ENCODE measurements at places on chromosomes 7 and 10.

DNA sequence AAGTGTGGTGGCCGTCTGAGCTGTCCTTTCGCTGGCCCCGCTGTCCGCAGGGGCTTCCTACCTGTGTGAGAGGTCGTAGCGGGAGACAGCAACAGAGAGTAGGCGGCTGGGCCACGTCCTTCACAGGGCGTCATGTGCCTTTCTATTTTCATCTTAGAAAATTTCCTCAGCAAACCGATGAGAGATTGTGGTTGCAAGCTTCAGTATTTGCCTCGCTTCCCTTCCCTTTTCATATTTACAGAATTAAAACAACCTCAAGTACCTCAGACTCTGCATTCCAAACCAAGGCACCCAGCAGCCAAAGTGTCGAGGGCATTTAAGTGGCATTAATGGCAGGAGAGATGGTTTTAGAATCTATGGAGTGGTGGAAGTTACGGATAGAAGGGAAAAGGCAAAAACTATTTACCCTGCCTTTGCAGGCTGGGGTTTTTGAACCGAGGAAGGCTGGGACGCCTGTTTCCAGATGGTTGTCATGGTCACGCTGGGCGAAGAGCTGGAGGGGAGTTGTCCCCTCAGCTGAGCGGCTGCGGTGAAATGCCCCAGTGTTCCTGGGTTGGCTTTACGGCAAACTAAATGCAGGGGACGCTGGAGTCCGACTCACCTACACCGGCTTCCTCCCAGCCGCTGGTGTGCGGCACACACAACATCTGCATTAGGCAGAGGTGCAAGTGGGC, 41.9 kb downstream of the WIPI2 start:
- DNase-seq = no peak

- no peak for DNase-seq
Observed at GRCh38 chr7:37557571-37558209, 109.0 kb upstream of the ELMO1 start.

DNA sequence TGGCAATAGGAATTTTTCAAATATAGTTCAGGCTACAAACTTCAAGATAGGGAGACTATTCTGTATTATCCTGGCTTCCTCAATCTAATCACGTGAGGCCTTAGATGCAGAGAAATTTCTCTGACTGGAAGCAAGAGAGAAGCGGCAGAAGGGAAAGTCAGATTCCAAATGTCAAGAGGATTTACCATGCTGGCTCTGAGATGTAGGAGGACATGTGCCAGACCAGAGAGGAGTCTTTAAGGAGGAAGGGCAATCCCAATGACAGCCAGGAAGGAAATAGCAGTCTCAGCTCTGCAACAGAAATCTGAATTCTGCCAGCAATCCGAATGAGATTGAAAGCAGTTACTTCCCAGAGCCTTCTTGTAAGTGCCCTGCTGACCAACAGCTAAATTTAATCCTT, 57.4 kb downstream of the NUTM2E start:
- DNase-seq = no peak

GRCh38 chr7:29454899-29455451, 108.7 kb upstream of the PRR15 start:
- DNase-seq = no peak

DNA sequence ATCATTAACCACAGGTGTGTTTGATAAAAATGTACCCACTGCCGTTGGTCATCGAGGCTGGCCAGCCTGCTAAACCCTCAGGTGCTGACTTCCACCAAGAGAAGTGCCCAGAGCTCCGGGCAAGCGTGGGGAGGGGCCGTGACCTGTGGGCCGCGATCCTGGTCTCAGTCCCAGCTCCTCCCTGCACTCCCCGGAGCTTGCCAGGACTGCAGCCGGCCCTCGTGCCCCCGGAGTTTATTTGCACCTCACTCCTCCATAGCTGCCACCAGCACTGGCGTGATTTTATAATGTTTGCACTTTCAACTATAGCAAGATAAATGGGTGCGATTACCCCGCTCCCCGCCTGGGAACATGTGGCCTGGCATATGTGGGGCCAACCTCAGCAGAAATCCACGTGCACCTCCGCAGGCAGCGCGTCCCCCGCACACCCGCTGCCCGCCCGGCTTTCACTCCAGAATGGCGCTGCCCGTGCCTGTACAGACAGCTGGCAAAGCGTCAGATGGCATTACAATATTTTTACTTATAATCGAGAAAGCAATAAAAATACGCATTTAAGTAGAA, 30.8 kb downstream of the UNCX start:
- no peak for DNase-seq

GRCh38 chr7:18491871-18492270, 3.7 kb upstream of the HDAC9 start:
- no peak for DNase-seq

- no peak for DNase-seq
Observed at GRCh38 chr7:89511900-89512299, 642.4 kb upstream of the STEAP1 start.

GRCh38 chr10:124245191-124245590, 151.8 kb upstream of the CHST15 start:
- peak; percentile 79 for DNase-seq

- DNase-seq = peak; percentile 81
Observed at GRCh38 chr10:77710081-77710551, 72.5 kb upstream of the KCNMA1 start.

- DNase-seq = no peak
Observed at GRCh38 chr10:24958091-24958720, 5.8 kb upstream of the PRTFDC1 start.

DNA sequence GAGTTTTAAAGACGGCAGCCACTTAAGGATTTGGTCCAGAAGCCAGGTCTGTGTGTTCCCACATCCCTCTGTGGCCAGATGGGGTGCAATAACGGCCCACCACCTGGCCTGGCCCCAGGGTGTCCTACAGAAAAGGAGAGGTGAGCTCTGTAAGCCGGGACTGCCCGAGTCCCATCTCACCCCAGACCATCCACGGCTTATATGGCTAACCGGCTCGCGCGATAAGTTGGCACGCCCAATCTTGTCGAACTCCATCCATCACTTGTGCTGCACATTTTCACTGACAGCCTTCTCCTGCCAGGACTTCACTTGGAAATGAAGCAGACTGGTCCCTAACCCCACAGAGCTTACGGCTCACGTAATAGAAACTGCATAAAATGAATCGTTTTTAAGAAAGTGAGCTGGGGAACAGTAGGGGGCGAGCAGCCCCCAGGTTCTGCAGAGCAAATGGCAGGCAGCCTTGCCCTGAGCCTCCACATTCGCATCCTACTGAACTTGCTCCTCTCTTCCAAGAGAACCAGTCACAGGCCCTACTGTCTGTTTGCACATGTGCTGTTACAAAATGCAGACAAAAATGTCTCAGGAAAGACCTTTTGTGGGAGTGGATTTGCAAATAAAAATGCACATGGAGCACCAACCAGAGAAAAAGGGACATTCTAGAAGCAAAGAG, 98.2 kb downstream of the TNS3 start:
- no peak for DNase-seq

DNA sequence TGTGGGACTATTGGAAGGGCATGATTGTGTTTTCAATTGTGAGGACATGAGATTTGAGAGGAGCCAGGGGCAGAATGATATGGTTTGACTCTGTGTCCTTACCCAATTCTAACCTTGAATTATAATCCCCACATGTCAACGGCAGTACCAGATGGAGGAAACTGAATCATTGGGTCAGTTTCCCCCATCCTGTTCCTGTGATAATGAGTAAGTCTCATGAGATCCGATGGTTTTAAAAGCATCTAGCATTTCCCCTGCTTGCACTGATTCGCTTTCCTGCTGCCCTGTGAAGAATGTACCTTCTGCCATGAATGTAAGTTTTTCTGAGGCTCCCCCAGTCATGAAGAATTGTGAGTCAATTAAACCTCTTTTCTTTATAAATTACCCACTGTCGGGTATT, 1367.1 kb downstream of the XPNPEP1 start:
- no peak for DNase-seq

DNA sequence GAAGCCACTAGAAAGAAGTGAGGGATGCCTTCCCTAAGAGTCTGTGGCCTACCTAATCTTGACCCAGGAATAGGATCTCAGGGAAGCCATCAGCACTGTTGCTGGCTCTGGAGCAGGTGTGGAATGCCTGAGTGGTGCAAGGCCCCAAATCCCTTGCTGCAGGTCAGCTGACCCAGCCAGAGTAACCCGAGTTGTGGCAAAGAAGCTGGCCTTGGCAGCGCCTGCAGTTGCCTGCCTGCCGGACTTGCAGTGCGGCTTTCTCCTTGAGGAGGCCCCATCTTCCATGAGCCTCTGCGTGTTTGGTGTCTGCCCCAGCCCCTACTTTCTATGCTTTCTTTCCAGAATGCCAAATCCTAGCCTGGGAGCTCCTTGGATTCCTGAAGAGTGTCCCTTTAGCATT, 5.8 kb downstream of the KIAA1217 start:
- DNase-seq = no peak

DNA sequence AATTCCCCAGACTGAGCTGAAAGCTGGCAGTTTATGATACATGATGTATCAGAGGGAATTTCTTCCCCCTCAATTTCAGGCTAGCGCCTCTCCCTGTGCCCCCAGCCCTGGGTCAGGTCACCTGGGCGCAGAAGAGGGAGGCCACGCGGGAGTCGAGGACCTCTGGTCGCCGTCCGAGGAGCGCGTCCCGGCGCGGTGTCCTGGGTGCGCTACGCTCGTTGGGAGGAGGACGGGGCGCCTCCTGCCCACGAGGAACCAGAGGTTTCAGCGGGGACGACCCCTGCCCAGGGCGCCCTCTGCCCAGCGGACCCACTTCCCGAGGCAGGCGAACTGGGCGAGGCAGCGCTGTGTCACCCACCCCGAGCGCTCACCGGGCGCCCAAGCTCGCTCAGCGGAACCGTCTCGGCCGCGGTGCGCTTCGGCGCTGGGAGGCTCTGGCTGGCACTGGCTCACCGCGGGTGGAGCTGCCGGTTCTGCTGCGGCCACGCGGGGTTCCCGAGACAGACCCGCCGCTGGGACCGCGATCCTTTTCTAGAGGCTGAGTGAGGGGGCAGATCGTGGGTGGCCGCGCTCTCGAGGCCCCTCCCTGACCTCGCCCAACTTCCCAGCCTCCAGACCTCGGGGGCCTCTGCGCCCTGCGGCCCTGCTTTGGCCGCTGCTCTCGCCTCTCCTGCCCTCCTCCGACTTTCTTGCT, at the start of gene FAM237B:
Gene FAM237B, minus strand, starts transcription at position 504 of the 694 bp plus-strand sequence. CDS start 1,556 bp downstream, outside the sequence.
- DNase-seq = no peak

- DNase-seq = no peak
Observed at GRCh38 chr7:112120696-112121217, 85.4 kb downstream of the DOCK4 start.

DNA sequence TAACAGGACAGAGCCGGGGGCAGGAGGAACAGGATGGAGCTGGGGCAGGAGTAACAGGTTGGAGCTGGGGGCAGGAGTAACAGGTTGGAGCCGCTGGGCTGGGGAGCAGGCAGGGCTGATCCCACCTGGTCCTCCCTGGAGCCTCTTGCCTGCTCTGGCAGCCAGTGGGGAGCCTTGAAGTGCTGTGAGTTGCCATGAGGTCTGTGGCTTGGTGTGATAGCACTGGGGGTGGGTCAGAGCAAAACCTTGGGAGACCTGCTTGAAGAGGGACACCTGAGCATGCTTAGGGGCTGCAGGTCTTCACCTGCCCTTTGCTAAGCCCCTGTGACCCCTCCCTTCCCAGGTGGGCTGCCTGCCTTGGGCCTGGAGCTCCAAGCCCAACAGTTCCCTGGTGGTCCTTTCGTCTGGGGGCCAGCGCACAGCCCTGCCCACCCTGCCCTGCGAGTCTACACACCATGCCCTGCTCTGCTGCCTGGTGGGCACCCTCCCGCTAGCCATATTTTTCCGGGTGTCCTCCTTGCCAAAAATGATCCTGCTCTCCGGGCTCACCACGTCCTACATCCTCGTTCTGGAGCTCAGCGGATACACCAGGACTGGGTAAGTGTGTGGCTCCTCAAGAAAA, 111.6 kb downstream of the ADCY1 start:
- peak; percentile 74 for DNase-seq

- DNase-seq = no peak
Observed at GRCh38 chr10:31299119-31299518, 19.9 kb upstream of the ZEB1 start.

DNA sequence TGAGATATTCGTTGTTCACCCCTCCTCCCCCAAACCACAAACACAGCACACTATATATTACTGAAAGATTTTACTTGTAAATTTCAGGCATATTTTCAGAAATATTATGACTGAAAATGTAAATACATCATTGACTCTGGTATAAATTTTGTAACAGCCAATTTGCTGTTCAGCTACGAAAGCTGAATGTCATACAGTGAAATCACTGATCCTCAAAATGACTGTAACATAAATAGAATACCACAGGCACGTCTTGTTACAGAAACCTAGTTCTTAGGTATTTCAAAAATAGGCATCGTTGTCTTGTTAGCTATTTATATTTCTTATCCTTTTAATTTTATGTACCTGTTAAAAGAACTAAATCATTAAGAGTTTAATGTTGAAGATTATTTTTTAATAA, 15.1 kb downstream of the TRUB1 start:
- DNase-seq = no peak

DNA sequence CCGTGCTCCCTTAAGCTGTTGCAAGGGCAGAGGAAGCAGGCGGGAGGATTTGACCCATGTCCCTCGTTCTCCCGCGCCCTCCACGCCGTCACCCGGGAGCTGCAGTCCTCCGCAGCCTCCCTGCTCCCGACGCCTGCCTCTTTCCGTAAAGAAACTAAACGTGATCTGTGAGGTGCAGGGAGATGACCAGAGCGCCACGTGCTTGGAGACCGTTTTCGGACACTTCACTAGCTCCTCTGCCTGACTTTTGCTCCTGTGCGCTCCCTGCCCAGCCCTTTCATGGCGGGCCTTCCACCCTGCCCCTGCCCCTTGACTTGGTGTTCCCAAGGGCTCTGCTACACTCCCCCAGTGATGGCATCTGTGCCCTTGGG, 171.2 kb downstream of the LSM5 start:
- DNase-seq = no peak

- DNase-seq = no peak
Observed at GRCh38 chr10:59006511-59007306, 169.7 kb upstream of the PHYHIPL start.

- no peak for DNase-seq
Observed at GRCh38 chr10:8183241-8183704, 128.8 kb downstream of the GATA3 start.

- DNase-seq = no peak
Observed at GRCh38 chr10:25682203-25682851, 251.7 kb upstream of the MYO3A start.

DNA sequence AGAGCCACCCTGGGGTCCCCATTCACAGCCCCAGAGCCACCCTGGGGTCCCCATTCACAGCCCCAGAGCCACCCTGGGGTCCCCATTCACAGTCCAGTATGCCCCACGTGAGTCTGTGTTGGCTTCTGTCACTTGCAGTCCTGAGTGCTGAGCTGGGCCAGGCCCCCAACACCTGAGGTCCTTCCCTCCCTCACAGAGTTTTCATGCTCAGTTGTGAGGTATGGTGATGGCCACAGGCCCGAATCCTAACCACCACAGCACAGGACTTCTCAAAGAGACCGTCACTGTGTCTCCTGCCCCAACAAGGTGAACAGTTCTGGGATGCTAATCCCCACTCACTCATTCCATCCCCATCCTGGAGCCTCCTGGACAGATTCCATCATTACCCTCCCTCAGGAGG, 239.2 kb downstream of the PTPRN2 start:
- DNase-seq = no peak
